Stimulated activated CD4-positive, alpha-beta T cell treated with anti-CD3 and anti-CD28 coated beads, TNF-alpha, amount 100 ng/mL, for 48 hours (primary cell): ENCODE measurements at places on chromosomes 16 and 17.

GRCh38 chr16:4893103-4893862 lies 43.7 kb downstream of the PPL start:
- DNase-seq, result no peak

DNA sequence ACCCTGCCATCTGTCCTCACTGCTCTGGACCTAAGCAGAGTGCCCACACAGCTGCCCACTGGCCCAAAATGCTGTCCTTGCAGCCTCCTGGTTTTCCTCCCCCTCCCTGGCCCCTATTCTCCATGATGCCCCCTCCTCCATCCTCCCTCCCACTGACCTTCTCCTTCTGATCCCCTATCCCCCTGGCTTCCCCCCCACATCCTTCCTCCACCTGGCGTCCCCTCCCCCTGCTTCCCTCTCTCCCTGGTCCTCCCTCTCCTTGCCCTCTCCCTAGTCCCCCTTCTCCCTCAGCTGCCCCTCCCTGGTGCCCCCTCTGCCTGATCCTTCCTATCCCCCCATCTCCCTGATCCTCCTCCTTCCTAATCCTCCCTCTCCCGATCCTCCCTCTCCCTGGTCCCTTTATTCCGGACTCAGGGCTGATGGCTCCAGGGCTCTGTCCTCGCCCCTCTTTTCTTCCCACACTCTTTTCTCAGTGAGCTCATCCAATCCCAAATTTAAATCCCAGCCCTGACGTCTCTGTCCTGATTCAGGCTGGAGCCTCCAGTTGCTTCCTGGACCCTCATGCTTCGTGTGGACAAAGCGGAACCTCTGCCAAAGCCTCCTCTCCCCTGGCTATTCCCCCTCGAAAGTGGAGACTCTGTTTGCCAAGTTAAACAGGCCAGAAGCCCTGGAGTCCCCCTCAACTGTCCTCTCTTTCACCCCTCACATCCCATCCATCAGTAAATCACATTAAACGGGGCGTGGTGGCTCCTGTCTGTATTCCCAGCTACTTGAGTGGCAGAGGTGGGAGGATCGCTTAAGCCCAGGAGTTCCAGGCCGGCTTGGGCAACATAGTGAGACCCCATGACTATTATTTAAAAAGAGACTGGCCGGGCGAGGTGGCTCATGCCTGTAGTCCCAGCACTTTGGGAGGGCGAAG lies 18.1 kb upstream of the RHBDF2 start:
- no peak for DNase-seq

DNA sequence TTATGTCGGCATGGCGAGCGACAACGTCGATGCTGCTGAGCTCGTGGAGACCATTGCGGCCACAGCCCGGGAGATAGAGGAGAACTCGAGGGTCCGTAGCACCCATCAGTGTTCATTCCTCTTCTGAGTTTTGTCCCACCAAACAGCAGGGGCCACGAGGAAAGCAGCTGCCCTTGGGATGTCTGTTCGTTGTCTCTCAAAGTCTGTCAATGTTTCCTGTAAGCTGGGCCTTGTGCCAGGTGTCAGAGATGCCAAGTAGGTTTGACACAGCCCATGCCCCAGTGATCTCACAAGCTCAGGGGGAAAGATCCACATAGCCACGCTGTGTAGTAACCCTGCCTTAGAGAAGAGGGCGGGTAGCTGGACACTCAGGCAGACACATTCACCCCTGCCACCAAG lies 22.6 kb downstream of the NTAN1 start:
- DNase-seq, result no peak

- DNase-seq, result no peak
These were observed 71.5 kb downstream of the SCNN1B start for GRCh38 chr16:23373436-23374219.

- DNase-seq, result no peak
These were observed 44.0 kb downstream of the PLCG2 start for GRCh38 chr16:81823111-81823510.
